Fibroblast of the aortic adventitia (primary cell): ENCODE measurements at places on chromosomes 7 and 10. TPM values are rescaled to one million over a fixed set of nuclear protein-coding genes. Genes with fewer than 3 reads are reported as not detected.

GRCh38 chr7:106417273-106417902 lies 132.6 kb upstream of the NAMPT start:
- DNase-seq = no peak

GRCh38 chr10:28463676-28464395 lies 69.1 kb upstream of the WAC start:
- no peak for DNase-seq

Gene LRIT1
- total RNA-seq = not detected in 2 replicates

Gene GIMAP6
- total RNA-seq = 0.18 and 0.74 TPM in 2 replicates

Gene HGF
- total RNA-seq = 35.1 and 194 TPM in 2 replicates
